Stimulated activated CD4-positive, alpha-beta T cell treated with anti-CD3 and anti-CD28 coated beads, Interleukin-1b, Interleukin-23, amount 100 ng/mL, for 1 hour (primary cell): ENCODE measurements at places on chromosomes 3 and 15.

DNA sequence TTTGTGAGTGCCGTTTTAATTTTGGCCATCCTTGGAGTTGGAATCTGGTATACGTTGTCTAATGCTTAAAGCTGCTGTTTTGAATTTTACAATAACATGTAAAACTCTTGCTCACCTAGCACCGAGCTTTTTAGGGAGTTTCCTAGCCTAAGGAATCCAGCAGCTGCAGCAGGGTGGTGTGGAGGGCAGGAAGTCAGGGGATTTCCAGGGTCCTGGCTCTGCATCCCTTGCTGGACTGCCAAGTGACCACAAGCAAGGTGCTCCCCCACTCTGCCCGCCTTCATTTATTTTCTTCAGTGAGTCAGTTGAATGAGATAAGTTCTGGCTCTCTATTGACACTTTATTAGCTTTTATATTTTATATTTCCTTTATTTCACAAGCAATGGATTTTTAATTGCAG is 113.7 kb downstream of the ATG7 start:
- DNase-seq: no peak

- no peak for DNase-seq
These were observed 62.7 kb upstream of the NR2C2 start for GRCh38 chr3:14884665-14885064.

DNA sequence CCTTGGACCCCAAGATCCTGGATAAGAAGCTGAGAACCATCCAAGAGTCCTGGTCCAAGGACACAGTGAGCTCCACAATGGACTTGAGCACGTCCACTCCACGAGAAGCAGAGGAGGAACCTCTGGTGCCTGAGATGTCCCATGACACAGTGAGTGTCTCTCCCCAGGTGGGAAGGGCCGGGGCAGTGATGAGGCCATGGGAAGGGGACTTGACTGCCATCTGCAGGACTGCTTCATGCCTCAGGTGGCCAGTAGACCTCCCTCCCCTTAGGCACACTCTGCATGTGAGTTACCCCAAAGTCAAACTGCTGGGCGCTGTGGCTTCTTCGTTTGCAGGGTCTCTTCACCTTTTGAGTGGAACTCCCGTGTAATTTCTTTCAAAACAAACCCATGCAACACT is 59.7 kb downstream of the CCDC33 start:
- DNase-seq: no peak

GRCh38 chr3:42900226-42901072 is 5.5 kb upstream of the ZNF662 start:
- no peak for DNase-seq

- no peak for DNase-seq
These were observed 127.1 kb upstream of the RBMS3 start for GRCh38 chr3:29153811-29154210.

- DNase-seq: no peak
These were observed 51.2 kb upstream of the FGF12 start for GRCh38 chr3:192778508-192778907.

DNA sequence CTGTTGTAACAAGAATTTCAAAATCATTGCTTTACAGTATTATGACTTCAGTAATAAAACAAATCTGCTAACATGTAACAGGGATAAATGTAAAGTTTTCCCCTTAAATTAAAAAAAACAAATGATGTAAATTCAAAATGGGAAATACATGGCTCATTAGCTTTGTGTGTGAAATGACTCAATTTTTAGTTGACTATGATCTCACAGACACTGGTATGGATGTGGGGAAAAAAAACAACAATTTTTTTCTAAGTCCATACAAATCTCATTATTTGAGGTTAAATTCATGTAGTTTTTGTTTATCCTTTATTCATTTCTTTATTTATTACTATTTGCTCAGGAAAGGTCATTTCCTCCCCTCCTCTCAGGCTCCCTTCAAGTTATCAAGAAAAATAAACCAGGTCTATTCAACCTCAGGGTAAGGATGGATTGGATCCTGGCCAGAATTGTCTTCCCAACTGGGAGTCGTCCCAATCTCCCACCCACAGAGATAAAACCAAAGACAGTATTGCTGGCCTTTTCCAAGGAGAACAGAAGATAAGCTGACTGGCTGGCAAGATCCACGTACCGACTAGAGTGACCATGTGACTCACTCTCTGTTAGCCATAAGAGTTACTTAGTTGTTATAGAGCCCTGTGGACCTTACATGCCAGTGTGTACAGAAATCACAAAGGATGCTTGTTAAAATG is 373.3 kb downstream of the GAP43 start:
- DNase-seq: no peak

DNA sequence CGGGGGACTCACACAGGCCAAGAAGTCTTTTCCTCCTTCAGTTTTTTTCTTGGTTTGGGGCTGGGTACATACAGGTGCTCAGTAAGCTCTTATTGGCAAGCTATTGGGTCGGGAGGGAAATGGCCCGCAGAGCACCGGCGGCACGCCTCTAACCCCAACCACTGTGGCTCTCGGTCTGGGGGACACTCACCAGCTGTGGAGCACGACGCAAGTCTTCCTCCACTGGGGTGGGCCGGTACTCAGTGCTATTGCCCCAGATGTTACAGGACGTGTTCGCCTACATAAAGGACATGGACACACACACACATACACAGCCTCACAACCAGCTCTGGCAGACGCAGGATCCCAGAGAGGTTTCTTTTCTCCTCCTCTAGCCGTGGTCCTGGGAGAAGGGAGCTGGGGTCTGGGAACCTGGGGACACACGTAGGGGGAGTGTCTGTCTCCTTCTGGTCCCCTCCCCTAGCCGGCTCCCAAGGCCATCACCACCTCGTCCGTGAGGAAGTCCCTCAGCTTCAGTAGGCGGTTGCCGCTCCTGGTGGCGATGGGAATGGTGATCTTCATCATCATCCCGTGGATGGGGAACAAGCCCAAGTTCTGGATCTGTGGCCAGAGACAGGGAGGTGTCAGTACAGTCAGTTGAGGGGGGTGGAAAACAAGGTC is 33.4 kb downstream of the FEM1B start:
- DNase-seq: no peak

DNA sequence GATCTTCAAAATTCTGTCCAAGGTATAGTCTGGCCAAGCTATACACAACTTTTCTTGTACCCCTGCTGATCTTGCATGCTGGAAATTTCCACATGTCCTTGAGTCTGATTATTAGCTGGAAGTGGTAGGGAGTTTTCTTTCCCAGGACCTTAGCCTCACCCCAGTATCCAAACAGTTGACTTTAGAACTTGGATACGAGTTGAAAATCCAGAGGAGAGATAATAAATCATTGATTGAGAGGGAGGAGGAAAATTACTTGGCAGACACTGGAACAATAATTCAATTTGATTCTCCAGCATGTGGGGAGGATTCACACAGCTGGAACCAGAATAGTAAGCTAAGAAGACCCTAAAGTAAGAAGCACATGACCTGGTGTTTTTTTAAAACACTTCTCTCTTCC is 116.4 kb downstream of the IL5RA start:
- DNase-seq: no peak

- DNase-seq: no peak
These were observed 241.9 kb downstream of the XXYLT1 start for GRCh38 chr3:195028877-195029606.

GRCh38 chr15:35724626-35725025 is 178.7 kb upstream of the DPH6 start:
- no peak for DNase-seq

- DNase-seq: no peak
These were observed 9.8 kb downstream of the TM2D3 start for GRCh38 chr15:101642361-101642760.

DNA sequence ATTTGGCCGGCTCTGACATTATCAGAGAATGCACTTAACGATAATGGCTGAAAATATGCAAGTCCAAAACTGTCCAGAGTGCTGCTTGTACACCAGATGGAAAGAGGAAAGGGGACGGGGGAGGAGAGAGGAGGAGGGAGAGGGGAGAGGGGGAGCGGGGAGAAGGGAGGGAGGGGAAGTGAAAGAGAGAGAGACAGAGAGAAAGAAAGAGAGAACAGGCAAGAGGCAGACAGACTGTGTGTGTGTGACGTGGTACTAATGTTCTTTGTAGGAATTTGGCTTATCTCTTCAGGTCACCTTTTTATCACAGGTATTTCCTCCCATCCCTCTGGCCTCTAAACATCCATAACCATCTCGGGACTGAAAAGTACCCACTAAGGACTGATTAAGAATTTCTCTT is 75.1 kb upstream of the LMOD3 start:
- DNase-seq: no peak
